Caki2 (cell line): ENCODE measurements at places on chromosomes 4 and X. TPM values are rescaled to one million over a fixed set of nuclear protein-coding genes. Genes with fewer than 3 reads are reported as not detected.

The KDR gene
- not detected in 2 replicates for total RNA-seq

The SPANXB1 gene
- not detected in 2 replicates for total RNA-seq

GRCh38 chr4:61225656-61226055, 25.5 kb downstream of the ADGRL3 start:
- DNase-seq, result no peak

DNA sequence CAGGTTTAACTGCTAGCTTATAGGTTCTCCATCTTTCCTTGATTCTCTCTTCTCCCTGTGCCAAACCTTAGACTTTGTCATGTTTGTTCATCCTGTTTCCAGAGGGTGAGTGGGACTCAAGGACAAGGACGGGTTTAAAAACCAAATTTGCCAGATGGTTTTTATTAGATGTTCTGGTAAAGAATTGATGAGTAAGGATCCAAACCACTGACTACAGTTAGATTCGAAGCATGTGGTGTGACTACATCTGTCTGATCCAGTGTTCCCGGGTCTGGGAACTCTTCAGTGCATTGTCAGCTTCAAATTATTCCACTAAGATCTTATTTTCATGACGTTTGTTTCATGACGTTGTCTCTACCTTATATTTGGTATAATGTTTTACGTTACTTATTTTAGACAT, 37.5 kb downstream of the MTMR1 start:
- DNase-seq, result no peak

GRCh38 chr4:95093936-95094929, 336.5 kb downstream of the BMPR1B start:
- no peak for DNase-seq

DNA sequence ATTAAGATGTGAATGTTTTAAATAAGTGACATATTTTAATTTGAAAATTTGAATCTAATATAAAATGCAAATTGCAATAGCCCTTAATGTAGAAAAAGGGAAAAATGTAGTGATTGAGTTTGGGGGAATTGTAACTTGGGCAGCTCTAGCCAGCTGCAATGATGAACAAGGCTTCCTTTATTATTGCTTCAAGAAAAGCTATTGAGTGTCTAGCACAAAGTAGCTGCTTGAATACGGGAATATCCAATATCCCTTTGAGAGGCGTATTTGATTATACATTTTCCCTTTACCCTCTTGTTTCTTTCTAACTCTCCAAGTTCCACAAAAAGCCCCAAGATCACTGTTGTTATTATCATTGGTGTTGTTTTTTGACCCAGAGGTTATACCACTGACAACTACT, 21.8 kb downstream of the IL1RAPL1 start:
- no peak for DNase-seq

GRCh38 chr4:187477224-187477623, 518.3 kb upstream of the ZFP42 start:
- DNase-seq, result no peak

DNA sequence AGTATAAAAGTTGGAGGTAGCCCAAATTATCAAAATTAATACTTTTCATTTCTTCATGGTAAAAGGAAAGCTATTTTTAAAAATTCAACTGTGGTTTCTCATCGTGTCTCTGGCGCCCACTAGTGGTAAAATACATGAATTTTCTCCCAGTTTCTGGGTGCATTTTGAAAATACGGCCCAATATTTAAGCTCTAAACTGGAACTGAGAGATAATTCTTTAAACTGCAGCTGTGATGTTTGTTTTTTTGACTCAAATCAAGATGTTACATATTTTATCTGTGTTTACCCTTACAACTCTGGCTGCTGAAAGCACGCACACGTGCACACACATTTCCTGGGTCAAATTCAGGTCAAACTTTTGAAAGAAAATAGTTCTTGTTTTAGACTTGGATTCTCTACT, 123.9 kb upstream of the ACSL4 start:
- DNase-seq, result peak; percentile 23
